ENCODE measurements at places on chromosomes 4 and X.

GRCh38 chr4:2762048-2762447 is 5.9 kb upstream of the TNIP2 start:
- no peak for DNase-seq

- DNase-seq: no peak
These were observed 1038.0 kb downstream of the PCDH19 start for GRCh38 chrX:99371976-99372595.

DNA sequence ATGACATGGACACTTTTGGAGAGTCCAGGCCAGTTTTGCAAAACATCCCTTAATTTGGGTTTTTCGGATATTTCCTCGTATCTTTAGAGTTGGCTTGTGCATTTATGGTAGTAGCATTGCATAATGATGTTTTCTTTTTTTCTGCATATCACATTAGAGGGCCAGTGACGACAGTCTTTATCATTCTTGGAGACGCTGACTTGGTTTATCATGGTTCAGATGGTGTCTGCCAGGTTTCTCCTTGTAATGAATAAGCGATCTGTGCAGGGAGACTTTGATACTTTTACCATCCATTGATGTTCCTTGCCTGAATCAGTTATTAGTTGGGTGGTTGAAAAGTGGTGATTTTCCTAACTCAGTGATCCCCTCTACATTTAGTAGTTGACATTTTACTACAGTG is 46.6 kb downstream of the KIAA0232 start:
- no peak for DNase-seq

- peak; percentile 34 for DNase-seq
These were observed 46.5 kb downstream of the CWH43 start for GRCh38 chr4:49032440-49033161.

DNA sequence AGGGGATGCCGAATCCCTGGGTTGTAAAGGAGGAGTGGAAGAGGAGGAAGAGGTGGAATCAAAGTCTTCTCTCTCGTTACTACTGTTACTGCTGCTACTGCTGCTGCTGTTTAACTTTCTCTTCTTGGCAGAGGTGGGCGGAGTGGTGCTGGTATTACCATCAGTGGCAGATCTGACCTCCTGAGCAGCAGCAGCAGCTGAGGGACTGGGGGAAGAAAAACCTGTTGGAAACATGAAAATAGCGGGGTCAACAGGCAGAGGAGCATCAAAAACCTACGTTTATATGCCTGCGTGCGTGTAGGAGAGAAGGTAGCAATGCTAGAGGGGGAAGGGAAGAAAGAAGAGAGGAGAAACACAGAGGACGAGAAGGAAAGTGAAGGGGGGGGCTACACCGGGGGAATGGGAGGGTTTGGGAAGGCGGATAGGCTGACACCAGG is 339 bp downstream of the CUL4B start:
- DNase-seq: peak; percentile 48

- DNase-seq: no peak
These were observed 28.2 kb upstream of the ANTXR2 start for GRCh38 chr4:80101071-80101791.

- DNase-seq: no peak
These were observed 20.8 kb downstream of the SLC25A43 start for GRCh38 chrX:119419898-119420297.

DNA sequence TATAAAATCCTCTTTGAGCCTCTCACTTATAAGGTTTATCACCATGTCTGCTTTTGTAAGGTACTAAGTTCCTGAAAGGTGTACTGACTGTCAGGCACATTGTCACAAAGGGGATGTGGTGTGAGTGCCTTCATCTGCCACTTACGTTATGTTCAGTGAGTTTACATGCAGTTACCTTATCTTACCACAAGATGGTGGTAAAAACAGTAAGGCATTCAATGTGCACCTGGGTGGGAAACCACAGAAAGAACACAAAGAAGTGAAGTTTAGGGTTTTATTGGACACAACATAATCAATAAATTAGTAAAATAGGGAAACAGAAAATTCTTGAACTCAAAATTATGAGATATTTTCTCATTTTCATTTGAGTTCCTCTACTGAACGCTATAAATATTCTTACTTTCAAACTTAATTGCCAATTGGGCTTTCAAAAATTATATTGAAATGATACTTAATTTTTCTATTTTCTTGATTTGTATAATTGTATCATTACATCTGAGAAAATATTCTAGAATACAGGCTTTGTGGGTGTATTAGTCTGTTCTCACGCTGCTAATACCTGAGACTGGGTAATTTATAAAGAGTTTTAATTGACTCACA is 650.8 kb downstream of the PCDH7 start:
- no peak for DNase-seq

GRCh38 chr4:98958065-98958464 is 29.1 kb upstream of the EIF4E start:
- DNase-seq: no peak

DNA sequence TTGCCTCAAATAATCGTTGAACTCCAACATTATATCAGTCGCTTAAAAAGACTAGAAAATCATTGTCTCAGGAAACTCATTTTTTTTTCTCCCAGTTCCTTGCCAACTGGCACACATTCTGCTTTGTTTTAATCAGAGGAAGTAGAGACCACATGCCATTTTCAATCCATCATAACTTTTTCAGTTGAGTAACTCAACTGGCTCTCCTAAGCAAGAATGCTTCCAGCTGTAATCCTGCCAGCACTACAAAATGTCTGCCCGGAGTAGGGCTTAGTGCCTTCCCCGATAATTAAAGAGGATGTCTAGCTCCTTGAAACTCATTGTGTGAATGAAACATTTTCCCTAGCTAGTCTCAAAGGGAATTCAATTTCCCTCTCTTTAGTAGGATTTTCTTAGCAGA is 33.0 kb downstream of the FREM3 start:
- DNase-seq: no peak

- DNase-seq: no peak
These were observed 30.7 kb downstream of the TAF7L start for GRCh38 chrX:101260435-101260834.

DNA sequence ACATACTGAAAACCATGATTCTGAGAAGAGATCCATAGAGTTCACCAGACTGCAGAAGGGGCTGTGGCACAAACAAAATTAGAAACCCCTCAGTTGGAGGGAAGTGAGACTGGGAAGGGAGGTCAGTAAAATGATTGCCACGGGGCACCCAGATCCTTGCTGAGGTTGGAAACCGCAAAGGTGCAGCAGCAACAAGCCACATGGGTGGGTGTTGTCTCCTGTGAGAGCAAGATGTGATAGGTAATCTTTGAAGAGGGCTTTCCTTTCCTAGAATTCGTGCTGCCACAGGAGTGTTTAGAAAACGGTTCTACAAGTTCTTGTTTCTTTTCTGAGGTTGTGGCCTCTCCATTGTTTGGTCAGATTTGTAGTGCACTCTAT is 85.5 kb downstream of the NFKB1 start:
- DNase-seq: peak; percentile 27

DNA sequence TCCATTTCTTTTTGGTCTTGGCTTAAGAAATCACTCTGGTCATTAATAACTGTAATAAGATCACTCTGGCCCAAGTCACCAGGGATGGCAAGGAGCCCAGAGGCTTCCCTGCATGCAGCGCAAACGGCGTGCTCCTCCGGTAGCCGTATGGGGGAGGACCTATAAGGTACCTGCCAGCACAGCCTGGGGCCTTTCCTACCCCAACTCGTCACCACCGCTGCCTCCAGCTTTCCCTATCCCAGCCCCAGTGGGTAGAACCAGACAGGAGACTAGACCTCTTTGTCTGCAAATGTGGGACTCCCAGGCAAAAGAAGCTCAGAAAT is 25.9 kb downstream of the HAND2 start:
- no peak for DNase-seq

DNA sequence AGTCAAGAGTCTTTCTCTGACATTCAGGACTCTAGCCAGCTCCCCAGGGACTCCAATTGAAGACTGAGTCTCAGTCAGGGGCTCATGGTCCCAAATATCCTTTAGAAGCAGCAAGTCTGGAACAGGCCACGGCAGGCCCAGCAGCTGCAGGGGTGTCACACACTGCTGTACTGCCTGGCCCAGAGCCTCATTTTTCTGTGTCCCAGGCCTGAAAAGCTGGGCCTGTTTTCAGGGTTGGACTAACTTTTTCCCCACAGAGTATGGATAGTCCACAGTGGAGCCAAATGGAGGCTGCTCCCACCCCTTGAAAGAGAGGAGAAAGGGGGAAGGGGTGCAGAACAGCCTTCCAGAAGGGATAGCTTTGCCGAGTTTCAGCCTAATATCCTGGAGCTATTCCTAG is 146.8 kb upstream of the NALF2 start:
- DNase-seq: no peak

- DNase-seq: no peak
These were observed 18.9 kb downstream of the ZBTB33 start for GRCh38 chrX:120269373-120270035.

DNA sequence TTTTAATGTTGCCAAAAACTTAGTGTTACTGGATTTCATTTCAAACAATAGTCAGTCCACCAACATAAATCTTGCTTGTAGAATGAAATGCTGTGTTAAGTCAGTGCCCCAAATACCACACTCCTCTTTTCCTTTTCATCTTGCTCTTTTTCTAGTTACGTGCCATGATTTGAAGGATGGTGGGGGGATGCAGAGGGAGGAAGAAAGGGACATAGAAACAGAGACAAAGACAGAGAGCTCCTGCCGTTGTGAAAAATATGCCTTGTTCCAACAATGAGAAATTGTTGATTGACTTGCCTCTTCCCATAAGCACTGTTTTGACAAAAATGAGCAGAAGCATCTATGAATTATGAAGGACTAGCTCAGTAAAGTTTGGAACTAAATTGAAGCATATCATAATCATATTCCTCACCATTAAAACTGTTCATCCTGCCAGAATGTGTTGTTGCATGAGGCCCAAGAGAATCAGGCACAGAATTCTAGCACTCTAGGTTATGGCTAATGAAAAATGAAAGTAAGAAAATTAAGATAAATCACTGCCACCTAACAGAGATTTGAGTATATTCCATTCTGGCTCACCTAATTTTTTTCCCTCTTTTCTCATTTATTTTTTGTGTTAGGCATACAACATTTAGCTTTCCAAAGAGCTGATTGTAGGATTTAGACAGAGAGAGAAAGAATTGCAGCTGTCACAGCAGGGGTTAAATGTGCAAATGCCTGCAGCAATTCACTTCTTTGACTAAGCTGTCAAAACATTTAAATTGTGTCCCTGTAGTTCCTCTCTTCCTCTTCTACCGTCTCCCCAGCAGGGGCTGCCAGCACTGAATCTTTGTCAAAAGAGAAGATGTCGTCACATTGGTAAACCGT is 111.6 kb upstream of the PTPN13 start:
- no peak for DNase-seq

DNA sequence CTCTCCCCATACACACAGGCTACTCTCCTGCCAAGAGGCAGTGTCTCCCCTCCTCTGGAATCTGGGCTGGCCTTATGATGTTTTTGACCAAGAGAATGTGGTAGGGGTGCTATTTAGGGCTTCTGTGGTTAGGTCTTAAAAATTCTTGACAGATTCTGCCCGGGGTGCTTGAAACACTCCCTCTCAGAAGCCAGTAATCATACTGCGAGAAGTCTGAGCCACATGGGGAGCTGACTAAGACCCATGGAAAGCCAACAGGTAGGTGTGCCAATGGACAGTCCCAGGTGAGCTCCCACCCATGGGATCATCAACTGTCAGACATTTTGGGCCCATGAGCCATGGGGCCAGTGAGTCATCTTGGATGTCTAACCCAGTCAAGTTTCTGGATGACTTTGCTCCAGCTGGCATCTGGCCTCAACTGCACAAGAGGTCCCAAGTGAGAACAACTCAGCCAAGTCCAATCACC is 315.7 kb downstream of the FBXW7 start:
- DNase-seq: peak; percentile 16

DNA sequence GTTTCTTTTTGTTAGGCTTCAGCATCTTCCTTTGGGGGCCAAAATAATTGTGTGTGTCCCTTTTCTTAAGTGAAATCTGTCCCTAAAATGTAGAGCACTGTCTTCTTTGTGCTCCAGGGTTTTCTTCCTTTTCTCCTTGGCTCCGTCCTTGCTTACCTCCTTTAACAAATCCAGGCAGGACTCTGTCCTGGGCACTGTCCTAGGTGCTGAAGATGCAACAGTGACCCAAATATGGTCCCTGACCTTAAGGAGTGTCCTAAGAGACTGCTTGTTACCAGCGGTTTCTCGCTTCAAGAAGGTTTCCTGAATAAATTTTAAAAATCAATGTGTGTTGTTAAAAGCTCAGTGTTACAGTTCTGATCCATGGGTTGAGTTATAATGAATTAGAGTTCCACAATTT is 471.8 kb downstream of the KCNIP4 start:
- DNase-seq: no peak

GRCh38 chr4:89741768-89742167 is 95.2 kb downstream of the SNCA start:
- no peak for DNase-seq

DNA sequence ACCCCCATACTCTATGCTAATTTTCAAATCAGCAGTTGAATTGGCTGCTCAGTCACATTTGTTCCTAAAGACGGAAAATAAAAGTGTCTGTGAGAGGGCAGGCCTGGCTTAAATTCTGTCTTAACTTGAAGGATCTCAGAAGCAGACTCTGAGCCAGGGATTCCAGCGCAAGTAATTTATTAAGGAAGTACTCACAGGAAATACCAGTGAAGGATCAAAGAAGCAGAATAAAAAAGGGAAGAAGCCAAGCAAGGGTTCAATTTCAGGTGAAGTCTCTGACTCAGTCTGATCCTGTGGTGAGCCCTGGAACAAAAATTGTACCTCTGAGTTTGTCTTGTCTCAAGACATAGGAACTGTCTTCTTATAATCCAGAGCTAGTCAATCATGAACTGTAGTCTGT is 52.2 kb downstream of the IL1RAPL1 start:
- DNase-seq: no peak

DNA sequence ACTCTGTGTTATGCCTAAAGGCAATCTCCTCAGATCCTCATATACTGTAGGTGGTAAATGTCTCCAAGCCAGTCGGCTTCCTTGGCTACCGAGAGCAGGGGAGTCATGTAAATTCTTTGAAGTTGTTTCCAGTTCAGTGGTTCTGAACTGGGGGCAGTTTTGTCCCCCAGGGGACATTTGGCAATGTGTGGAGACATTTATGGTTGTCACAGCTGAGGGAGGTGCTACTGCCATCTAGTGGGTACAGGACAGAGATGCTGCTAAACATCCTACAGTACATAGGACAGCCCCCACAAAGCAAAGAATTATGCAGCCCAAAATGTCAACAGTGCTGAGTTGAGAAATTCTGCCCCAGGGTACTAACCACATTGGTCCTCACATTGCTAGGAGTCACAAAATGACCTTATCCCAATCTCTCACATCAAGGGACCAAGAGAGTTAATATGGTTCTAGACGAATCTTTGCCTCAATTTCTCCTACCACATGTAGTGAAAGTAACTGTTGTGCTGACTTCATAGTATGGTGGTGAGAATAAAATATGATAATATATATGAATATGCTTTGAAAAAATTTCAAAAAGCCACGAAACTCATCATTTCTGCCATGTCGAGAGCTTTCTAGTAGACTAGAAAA is 104.4 kb upstream of the ARHGAP24 start:
- DNase-seq: peak; percentile 2
